Psoas muscle (tissue), 8 donors: ENCODE measurements at places on chromosomes 2 and 18. TPM values are rescaled to one million over a fixed set of nuclear protein-coding genes. Genes with fewer than 3 reads are reported as not detected.

DNA sequence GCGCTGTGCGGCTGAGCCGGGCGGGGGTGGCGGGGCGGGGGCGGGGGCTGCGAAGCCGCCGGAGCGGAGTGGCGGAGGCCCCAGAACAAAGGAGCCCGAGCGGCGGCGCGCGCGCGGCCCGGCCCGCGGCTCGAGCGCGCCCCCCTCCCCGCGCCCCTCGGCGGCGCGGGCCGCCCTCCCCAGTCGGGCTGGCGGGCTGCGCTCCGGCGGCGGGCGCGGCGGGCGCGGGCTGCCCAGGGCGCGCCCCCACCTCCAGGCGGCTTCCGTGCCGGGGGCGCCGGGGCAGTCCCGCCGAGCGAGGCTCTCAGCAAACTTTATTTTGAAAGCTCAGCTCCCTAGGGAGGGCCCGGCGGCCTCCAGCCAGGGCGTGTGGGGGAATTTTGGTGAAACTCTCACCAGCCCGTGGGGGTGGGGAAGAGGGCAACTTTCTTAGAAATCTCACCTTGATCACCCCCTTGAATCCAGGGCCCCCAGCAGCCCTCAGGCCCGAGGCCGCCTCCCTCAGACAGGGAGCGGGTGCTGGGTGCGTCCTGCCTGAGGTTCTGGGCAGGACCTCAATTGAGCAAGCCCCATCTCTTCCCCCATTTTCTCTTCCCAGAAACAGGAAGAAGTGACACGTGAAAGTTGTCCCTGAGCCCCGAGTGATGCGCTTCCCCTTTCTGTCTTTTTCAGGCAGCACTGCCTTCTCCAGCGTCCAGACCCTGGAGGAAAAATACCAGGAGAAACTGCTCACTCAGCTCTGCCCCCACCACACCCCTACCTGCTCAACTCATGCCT is 786 bp downstream of the TET3 start:
- peak; percentile 75 for DNase-seq

DNA sequence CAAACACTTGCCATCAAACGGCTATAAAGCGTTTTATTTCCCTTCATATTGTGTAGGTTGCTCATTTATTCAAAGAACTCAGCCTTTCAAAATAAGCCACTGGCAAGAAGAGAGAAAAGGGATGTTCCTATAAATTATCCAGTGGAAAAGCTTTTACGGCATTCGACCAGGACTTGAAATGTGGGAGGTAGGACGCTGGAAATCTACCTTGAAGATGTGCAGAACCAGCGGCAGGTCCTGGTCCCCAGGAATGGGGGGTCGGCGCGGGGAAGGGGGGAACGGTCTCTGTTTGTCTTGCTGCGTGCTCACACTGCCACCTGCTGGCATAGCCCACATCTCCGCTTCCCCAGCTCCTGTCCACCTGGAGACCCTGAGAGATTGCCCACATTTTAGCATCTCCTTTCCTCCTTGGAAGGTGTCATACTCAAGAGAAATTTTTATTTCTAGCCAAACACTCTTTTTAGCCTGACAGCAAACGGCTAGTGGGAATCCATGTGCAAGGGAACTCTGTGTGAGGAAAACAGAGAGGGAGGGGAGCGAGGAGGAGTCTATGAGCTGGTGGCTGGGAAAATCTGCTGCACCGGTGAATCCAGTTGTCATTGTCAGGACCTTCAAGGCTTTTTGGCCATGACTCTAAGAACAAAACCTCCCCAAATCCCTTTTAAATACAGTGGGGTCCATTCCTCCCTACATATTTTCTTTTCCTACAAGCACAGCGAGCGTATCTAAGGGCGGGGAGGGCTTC is 349.0 kb upstream of the PKDCC start:
- peak; percentile 29 for DNase-seq

SNED1 gene
- total RNA-seq: 36.9 TPM

PLEKHB2 gene
- total RNA-seq: 24.7 TPM
